ENCODE measurements at places on chromosomes 1 and 21.

DNA sequence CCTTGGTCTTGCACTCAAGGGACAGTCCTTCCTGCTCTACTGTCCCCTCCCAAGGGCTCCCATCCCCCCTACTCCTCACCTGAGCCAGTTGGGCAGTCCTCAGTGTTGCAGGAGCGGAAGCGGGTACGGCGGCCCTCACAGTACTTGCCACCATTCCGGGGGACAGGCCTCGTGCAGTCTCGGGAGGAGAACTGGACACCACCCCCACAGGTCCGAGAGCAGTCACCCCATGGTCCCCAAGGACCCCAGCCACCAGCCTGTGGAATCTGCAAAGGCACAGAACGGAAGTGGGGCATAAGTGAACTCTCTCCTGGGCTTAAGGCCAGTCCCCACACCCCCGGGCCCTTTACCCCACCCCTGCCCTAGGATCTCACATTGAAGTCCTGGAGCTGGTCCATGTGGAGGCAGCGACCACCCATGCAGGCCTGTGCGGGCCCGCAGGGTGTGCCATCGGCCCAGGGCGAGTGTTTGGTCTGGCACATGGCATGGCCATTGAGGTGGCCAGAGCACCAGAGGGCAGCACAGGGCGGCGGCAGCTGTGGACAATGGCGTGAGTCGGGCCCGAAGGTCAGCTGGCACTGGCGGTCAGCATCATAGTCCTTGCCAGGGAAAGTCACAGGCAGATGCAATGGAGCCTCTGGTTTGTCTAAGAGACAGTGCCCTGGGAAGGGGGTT, 5.2 kb downstream of the ADAMTS4 start:
- DNase-seq, result no peak

DNA sequence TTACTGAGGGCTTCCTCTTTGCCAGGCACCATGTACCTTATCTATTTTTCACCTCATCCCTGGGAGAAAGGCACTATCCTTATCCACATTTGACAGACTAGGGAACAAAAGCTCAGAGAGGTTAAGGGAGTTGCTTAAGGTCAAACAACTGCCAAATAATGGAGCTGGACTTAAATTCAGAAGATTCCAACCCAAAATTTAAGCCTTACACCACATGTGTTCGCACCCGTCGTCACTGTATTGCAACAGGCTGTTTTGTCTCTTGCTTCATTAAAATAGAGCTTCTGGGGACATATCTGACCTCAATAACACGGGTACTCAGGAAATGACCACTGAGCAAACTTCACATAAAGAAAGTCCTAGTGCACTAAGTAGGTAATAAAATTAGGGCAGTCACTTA, 62.0 kb downstream of the TRABD2B start:
- no peak for DNase-seq

GRCh38 chr1:244080343-244080929, 29.4 kb downstream of the ZBTB18 start:
- no peak for DNase-seq

DNA sequence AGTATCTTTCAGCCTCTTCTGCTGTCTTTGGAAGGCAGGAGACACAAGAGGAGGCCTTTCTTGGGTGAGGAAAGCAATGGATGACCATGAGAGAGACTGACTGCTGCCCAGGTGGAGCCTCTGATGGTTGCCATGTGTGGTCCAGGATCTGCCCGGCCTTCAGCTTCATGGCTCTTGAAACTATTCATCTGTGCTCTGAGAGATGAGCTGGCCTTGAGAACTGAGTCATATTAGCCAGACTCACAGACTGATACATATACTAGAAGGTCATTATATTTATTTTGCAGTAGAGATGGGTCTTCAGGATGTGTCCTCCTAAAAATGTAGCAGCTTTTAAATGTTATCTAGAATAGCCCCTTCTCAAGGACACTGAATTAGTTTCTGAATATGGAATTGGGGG, 33.7 kb downstream of the PTGFRN start:
- no peak for DNase-seq

DNA sequence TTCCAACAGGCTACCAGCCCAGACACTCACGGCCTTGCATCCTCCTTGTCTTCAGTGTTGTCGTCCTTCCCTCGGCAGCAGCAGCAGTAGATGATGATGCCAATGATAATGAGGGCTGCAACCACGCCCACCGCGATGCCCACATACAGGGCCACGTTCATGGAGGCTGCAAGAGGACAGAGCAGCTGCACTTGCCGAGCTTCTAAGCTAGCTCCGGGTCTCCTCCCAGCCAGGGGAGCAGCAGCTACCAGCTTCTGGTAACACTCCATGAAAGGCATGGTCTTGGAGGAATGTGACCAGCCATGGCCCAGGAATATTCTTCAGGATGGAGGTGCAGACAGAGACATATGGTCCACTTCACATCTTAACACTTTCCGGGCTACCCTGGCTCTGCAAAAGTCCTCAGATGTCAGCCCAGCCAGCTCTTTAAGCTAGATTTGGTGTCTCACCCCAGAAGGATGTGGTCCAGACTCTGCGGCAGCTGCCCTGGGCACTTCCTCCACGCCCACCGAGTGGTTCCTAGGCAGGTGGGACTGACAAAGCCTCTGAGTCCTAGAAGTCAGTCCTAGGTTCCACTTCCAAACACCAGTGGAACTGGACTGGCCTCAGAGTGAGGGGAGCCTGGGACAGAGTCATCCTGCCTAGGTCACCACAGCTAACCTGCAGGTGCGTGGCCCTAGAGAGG, 35.1 kb downstream of the GPA33 start:
- DNase-seq, result no peak

GRCh38 chr1:87794788-87795614, 466.3 kb downstream of the LMO4 start:
- no peak for DNase-seq

GRCh38 chr1:173224949-173225348, 17.8 kb upstream of the TNFSF4 start:
- no peak for DNase-seq

DNA sequence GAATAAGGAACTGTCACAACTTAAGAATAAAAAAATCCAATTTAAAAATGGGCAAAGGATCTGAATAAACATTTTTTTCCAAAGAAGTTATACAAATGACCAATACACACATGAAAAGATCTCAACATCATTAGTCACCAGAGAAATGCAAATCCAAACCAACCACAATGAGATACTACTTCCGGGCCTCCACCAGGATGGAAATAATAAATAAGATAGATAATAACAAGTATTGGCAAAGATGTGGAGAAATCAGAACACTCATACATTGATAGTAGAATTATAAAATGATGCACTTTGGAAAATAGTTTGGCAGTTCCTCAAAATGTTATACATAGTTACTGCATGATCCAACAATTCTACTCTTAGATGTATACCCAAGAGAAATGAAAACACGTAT, 18.7 kb downstream of the ZSWIM5 start:
- DNase-seq, result no peak

DNA sequence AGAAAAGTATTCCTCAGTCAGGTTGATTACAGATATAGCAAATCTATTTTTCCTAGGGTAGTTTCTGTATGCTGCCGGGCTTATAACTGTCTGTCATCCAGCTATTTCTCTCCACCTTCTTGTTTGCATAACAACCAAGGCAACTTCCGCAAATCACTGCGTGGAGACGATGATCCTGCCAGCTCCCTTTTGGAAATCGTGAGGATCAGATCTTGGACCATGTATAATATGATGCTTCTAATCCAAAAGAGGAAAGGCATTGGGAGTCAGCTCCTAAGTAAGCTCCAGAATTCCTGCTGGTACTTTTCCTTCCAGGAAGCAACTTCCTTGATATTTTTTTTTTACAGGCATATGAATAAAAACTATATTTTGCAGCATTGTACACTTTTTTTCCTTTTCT, 445 bp upstream of the RGS4 start:
- no peak for DNase-seq

- no peak for DNase-seq
Measured at GRCh38 chr1:19360016-19360415, 47.9 kb downstream of the SLC66A1 start.

GRCh38 chr1:228219962-228220780, 12.3 kb downstream of the OBSCN start:
- DNase-seq, result no peak

DNA sequence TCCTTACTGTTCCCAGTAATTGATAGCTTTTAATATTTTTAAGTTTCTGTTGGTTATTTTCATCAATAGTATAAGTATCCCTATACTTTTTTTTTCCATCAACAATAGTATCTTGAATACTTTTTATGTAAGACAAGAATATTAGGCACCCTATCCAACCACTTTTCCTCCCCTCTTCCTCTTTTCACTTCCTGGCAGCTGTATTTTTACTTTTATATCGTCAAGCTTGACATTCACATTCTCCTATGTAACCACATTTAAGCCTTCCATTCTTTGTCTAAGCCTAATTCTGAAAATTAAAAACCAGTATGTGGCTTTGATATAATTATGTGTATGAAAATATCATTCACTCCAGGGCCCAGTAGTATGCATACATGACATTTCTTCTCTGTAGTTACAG, 9.3 kb downstream of the TMEM39B start:
- DNase-seq, result no peak

DNA sequence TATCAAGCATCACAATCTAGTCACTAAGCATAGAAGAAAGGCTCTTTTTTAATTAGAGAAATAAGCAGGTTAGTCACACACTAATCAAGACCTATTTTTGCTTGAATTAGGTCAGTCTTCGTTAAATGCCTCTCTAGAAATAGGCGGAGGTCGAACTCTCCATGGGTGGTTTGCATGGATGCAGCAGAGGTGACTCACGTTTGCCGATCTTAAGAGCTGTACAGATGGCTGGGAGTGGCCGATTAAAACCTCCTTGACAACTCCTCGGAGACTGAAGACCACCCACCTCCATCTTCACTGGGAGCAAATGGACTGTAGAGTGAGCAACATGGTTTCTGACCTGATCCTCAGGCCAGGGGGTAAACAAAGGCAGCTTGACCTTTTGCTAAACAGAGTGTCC, 249.3 kb downstream of the ZNF648 start:
- no peak for DNase-seq

- DNase-seq, result no peak
Measured at GRCh38 chr1:112906150-112906698, 49.8 kb downstream of the SLC16A1 start.

- DNase-seq, result no peak
Measured at GRCh38 chr1:246513619-246514343, 6.7 kb upstream of the SMYD3 start.
